ENCODE measurements at places on chromosomes 1 and 21.

DNA sequence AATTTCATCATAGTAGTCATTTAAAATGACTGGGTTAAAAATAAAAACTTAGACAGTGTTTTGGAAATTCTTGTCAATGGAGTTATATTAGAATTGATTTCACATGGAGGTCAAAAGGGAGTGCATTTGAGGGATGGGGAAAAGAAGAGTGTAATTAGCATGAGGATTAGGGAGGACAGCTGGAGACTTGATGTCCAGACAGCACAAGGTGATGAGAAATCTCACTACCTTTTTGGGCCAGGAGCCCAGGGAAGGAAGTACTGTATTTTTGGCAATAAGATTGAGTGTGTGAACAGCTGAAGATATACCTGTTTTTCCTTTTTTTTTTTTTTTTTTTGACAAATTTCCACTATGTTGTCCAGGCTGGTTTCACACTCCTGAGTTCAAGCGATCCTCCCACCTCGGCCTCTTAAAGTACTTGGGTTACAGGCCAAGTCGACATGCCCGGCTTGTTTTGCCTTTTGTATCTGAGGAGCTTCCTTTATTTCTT lies 163.6 kb downstream of the PAPPA2 start:
- no peak for DNase-seq

DNA sequence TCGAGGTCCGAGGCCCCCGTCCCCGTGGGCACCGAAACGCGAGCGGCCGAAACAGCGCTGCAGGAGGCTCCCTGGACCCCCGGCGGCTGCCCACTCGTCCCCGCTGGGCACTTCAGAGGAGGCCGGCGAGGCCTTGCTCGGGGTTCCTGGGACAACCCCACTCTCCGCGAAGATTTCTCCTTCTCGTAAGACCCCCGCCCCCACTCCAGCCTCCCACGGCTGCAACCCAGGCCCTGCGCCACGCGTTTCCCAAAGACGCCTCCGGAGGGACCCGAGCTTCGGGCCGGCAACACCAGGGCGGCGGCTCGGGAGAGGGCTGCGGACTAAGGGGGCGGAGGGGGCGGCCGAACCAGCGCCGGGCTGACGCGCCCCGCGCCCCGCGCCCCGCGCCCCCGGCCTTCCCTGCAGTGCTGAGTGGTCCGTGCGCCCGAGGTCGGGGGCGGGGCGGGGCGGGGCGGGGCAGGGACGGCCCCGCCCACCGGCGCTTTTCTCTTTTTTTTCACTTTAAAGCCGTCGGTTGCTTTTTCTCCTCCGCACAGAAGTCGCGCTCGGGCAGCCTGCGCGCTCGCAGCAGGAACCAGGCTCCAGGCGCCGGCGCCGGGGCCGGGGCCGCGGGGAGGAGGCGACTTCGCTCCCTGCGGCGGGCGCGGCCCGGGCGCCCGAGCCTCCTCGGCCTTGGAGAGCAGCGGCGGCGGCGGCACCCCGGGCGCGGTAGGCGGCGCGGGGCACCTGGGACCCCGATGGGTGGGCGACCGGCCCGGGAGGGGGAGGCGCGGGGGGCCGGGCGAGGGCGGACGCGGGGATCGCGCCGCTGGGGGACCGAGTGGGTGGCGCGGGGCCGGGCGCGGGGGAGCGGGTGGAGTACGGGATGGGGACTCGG lies at the start of gene SPSB1:
Gene SPSB1, plus strand, starts transcription at position 534 of the 880 bp plus-strand sequence. CDS start 62,998 bp downstream, outside the sequence.
- peak; percentile 58 for DNase-seq

- DNase-seq: no peak
Observed at GRCh38 chr1:177741476-177741875, 228.4 kb downstream of the SEC16B start.

DNA sequence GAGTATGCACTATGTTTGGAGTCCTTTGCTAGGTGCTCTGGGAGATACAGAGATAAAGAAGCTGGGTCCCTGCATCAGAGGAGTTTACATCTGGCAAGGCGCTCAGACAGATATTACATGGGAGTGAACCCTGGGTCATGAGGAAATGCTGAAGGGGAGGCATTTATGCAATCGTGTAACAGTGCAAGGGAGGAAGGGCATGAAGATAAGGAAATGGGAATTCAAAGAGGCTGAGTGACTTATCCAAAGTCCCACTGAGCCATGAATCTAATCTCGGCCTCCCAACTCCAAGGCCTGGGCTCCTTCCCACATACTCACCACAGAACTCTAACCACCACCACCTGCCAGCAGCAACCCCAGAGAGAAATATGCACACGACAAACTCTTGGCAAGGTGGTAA lies 51.6 kb downstream of the FAM163A start:
- no peak for DNase-seq

DNA sequence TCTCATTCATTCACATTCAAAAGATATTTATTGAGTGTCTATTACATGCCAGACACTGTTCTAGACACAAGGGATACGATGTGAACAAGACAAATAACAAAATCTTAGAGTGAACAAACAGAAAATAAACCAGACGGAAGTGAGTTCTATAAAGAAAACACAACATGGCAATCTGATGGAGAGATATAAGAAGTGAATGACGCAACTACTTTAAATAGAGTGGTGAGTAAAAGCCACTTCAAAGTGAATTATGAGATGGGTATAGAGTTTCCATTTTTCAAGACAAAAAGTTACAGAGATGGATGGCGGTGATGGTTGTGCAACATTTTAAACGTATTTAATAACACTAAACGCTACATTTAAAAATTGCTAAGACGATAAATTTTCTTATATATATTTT lies 75.4 kb downstream of the CEP170 start:
- DNase-seq: no peak

DNA sequence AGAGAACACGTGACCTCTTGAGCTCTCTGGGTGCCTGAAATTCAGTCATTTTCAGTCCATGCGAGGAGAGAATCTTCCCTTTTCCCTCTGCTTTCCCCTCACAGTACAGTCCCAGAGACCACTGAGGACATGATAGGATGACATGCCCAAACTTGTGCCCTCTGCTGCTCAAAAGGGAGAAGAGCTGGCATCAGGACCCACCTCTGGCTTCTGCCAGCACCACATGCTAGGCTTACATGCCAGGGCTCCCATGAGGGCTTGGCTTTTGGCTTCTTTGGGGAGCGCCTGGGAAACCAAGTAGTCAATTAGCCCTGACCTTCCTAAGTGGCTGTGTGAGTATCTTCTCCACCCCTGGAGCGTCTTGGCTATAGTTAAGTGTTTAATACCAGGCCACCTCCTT lies 13.8 kb upstream of the KCNQ4 start:
- DNase-seq: no peak

GRCh38 chr1:235954306-235955283 lies 87.9 kb upstream of the LYST start:
- peak; percentile 36 for DNase-seq

GRCh38 chr21:38396325-38396724 lies 102.0 kb downstream of the ERG start:
- no peak for DNase-seq
